Caco-2 (cell line): ENCODE measurements at places on chromosomes 3 and 15.

DNA sequence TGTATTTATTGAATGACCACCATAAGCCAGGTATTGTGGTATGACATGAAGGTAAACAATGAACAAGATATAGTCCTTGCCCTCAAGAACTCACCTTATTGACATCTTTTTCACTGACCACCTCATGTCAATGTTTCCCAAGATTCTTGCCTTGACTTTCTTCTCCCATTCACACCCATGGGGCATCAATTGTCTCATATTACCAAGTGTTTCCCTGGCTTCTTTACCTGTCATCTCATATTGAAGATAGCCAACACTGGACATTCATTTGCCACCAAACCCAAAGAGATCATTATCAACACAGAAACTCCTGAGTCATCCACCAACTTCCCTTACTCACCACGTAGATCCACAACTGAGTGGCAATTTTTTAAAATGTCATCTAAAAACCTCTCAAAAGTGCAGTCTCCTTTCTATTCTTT lies 2.2 kb downstream of the EFHB start:
- DNase-seq: no peak

DNA sequence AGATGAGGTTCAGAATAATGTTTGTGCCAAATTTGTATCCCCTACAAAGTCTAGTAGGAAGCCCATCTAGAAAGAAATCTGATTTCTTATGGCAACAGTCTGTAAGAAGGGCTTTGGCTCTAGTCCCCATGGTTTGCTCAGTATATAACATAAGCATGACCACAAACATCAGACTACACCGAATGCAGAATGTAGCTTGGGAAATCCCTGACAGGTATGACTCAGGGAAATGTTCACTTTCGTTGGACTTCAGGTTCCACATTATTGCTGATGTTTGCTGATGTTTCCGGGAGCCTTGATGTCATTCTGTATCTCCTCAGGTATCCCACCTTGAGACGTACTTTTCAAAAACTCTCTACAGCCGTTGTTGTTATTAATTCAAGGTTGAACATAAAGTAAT lies 304.4 kb upstream of the TGFBR2 start:
- no peak for DNase-seq

DNA sequence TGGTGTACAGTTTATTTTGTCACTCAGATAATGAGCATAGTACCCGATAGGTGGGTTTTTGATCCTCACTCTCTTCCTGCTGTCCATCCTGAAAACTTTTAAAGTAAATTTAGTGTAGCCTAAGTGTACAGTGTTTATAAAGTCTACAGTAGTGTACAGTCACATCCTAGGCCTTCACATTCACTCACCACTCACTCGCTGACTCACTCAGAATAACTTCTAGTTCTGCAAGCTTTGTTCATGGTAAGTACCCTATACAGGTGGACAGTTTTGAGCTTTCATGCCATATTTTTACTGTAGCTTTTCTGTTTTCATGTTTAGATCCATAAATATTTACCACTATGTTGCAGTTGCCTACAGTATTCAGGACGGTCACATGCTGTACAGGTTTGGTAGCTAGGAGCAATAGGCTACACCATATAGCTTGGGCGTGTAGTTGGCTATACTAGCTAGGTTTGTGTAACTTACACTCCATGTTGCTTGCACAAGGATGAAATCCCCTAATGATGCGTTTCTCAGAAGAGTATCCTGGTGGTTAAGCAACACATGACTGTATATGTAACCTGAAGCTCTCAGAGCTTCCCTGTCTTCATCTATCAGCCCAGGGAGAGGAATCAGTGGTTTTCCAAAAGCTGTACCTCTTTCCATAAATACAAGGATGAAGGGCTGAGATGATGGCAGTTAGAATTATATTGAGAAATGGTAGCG lies 87.6 kb upstream of the SLC25A26 start:
- no peak for DNase-seq

GRCh38 chr3:45646051-45646585 lies 43.1 kb upstream of the SACM1L start:
- DNase-seq: no peak

- no peak for DNase-seq
These were observed 283.6 kb upstream of the RARB start for GRCh38 chr3:25144430-25144829.

DNA sequence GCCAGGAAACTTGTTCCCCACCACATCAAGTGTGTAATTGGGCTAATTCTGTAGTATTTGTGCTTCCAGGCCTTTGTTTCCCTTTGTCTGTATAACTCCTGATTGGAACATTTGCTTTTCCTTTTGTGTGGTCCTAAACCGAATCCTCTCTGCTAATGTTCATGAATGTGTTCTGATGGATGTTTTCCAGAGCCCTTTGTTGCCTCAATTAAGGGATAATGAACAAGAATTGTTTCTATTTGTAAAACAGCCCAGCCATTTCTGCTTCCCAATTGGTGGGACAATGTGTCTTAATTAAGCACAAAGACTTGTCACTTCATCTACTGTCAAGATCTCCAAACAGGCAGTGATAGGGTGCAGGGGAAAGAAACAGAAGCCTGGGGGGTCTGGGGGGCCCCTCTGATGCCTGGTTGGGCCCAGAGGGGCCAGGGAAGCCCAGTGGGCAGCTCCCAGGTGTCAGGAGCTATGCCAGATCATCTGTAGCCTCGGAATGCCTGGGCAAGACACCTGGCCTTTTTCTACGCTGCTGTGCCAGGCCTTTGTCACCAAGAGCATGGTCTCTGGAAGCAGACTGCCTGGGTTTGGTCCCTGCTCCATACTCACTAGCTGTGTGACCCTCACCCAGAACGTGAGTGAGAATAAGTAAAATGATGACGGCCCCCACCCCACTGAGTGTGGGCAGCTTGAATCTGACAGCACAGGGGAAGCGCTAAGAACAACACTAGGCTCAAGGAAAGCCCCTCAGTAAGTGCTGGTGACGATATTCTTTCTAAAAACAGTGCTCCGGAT lies 116.6 kb upstream of the PRR20G start:
- no peak for DNase-seq

GRCh38 chr3:136994772-136995516 lies 37.2 kb downstream of the IL20RB start:
- no peak for DNase-seq

DNA sequence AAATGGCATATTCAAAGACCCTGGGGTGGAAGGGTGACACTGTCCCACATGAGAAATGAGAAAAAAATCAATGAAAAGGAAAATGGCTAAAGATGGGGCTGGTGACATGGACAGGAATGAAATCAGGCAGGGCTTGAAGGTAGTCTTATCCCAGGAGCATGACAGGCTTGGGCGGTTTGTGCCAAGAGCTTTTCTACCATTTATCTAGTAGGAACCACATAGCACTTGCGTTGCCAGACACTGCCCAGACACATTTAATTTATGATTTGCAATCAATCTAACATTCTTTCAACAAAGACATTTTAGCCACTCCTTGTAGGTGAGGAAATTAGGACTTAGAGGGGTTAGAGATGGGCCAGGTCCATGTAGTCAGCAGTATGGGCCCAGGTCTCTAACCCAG lies 106.6 kb upstream of the NR2F2 start:
- no peak for DNase-seq

DNA sequence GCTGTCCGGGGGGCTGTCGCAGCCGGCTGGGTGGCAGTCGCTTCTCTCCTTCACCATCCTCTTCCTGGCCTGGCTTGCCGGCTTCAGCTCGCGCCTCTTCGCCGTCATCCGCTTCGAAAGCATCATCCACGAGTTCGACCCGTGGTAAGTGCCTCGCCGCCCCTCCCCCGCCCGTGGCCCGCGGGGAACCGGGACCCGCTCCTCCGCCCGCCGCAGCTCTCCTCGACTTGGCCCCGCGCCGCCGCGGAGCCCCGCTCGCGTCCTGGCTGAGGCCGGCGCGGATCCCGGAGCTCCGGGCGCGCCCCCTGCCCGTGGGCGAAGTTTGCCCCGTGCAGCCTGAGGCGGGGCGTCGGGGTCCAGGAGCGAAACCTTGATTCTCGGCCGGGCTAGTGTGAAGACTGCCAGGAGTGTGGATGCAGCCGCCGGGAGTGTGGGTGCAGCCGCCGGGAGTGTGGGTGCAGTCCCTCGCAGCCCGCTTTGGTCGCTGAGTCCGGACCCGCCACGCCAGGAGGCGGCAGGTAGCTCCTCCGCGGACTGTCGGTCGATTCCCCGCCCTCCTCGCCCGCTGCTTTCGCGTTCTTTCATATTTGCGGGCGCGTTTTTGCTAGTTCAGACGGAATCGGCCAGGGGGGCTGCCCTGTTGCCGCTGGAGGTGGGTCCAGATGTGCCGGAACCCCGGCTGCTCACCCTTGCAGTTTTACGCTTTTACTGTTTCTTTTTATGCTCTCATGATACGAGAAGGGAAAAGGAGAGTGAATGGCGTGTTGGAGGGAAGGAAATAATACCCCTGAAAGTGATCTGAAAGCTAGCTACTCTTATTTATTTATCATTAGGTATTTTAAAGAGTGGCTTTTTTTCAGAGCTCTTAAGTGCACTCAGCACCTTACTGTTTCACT lies 692 bp downstream of the STT3B start:
- peak; percentile 59 for DNase-seq

- no peak for DNase-seq
These were observed 462.1 kb upstream of the CDIN1 start for GRCh38 chr15:36117296-36117787.

DNA sequence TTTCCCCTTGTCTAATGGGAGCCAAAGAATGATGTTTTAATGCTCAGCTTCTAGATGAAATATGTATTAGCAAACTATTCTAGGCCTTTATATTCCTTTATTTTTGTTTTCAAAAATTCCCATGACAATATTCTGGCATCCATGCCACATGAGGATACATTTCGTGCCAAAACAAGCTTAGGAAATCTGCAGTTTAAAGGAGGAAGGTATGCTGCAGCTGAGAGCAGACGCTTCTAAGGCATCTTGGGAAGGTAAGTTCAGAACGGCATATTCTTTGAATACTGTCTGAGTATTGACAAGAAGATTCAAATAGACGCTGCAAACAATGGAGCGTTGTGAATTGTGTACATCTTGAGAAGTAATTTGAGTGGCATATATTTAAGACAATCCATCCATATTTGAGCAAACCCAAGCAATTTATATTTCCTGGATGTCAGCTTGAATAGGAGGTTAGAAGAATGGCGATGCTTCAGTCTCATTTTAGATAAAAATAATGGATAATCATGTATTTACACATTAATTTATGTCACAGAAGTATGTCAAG lies 158.6 kb downstream of the RAP2B start:
- DNase-seq: no peak

GRCh38 chr15:96407482-96407881 lies 77.0 kb downstream of the NR2F2 start:
- no peak for DNase-seq
